ENCODE measurements at places on chromosomes 4 and X.

DNA sequence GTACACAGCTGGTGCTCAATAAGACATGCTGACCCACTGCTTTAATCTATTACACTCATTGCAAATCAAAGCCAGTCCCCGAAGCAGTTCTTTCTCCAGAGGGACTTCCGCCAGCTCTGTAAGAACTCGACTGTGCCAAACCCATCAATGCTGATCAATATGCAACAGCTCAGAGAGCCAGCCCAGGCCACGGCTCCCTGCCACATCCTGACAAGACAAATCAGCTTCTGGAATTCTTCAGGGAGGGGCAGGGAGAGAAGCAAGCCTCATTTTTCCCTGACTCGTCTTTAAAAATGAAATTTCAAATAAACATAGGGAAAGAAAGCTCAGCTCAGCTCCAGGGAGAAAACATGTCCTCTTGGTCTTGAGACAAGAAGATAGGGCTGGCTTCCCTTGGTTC lies 5.3 kb upstream of the ADRA2C start:
- DNase-seq: no peak

GRCh38 chrX:40176351-40177116 lies 78.8 kb upstream of the BCOR start:
- DNase-seq: peak; percentile 66

DNA sequence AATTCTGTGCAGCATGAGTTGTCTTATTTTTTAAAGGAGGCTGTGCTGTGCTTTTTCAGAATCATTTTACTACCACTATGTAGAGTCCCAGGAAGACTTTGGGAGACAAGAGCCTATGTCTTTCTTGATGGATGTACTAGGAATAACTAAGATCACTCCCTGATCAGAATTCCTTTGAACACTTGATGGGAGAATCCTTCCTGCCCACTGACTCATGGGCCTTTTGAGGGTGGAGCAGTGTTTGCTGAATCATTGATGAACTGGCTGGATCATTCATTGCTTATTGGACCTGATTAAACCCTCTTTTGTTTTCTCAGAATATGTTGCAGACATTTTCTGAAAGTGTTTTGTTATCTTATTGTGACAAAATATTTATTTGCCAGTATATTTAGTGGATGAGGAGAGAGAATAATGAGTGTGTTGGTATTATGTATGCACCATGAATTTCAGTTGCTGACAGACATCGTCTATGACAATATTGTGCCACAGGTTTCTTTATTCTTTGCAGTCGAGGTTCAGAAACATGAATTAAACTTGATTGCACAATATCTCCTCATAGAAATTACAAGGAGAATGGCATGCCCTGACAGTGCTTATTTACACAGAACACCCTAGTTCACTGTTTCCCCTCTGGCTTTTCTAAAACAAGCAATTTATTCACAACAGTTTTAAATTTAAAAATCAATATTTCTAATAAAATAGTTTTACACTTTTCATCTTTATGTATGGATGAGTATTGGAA lies 36.3 kb downstream of the POU4F2 start:
- no peak for DNase-seq

GRCh38 chr4:20272411-20272872 lies 20.7 kb downstream of the SLIT2 start:
- DNase-seq: no peak

DNA sequence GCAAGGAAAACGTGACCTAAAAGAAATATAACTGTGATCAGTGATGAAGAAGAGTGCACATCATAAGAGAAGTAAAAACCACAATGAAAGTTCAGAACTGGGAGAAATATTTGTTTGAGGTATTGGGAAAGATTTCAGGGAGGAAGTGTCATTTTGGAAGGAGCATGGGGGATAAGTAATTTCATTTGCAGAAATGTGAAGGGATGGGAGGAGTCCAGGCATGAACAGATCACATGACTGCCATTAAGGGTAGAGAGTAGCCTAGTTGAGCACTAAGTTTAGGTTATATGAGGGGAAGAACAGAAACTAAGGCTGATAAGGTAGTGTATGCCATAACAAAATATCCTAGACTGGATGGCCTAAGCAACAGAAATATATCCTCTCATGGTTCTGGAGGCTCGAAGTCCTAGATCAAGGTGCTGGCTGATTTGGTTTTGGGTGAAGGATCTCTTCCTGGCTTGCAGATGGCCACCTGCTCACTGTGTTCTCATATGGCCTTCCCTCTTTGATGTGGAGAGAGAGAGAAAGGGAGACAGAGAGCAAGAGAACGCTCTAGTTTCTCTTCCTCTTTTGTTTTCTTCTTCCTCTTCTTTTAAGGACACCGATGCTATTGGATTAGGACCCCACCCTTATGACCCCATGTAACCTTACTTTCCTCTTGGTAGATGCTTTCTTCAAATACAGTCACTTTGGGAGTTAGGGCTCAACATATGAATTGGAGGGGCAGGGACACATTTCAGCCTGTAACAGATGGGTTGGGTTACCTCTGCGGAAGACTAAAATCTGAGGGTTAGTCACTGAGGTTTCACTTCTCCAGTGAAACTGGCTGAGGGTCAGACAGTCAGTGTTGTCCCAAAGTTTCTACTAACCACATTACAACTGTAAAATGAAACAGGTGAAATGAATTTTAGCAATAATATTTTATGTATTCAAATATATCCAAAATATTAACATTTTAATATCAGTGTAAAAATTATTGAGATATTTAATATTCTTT lies 77.9 kb downstream of the EGF start:
- DNase-seq: no peak

DNA sequence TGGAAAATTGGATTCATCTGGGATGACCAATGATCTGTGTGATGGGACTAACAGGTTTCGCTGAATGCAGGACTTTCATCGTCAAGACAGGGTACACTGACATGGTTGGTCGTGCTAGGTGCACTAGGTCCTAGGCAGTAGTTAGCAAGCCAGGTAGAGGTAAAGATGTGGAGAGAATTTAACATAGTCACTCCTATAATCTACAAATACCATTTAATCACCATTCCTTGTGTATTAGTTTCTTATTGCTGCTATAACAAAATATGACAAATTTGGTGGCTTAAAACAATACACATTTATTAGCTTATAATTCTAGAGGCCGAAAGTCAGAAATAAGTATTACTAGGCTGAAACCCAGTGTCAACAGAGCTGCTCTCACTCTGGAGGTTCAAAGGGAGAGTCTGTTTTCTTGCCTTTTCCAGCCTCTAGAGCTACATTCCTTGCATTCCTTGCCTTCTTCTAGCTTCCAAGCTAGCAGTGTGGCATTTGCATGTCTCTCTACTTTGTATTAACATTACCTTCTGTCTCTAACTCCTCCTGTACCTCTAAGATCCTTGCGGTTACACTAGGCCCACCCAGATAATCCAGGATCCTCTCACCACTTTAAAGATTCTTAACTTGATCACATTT lies 98.7 kb upstream of the GRIA3 start:
- DNase-seq: no peak

GRCh38 chr4:98117363-98117762 lies 25.9 kb downstream of the STPG2 start:
- no peak for DNase-seq
